ENCODE measurements at places on chromosomes 11 and 22. TPM values are rescaled to one million over a fixed set of nuclear protein-coding genes. Genes with fewer than 3 reads are reported as not detected.

The BAIAP2L2 gene
- total RNA-seq: 0.77 TPM

The ASRGL1 gene
- total RNA-seq: 9.3 TPM

DNA sequence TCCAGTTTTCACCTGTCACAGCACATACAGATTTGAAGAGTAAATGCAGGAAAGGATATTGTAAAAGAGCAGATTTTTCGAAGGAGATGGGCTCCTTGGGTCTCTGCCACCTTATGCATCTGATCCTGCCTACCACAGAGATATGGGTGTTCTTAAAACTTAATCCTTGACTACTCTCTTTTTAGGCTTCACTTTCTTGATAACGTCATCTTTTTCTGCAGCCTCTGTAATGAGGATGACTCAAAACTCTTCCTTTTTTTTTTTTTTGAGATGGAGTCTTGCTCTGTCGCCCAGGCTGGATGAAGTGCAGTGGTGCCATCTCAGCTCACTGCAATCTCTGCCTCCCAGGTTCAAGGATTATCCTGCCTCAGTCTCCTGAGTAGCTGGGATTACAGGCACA lies 7.8 kb downstream of the PRR14L start:
- H3K4me1 ChIP-seq: no peaks in the 10 kb centered on the region
- no peak overlapping the region for H3K27ac ChIP-seq
- H3K36me3 ChIP-seq: peaks cover 6% of the 10 kb centered on the region
- H3K4me3 ChIP-seq: peak overlapping the region; percentile 42

DNA sequence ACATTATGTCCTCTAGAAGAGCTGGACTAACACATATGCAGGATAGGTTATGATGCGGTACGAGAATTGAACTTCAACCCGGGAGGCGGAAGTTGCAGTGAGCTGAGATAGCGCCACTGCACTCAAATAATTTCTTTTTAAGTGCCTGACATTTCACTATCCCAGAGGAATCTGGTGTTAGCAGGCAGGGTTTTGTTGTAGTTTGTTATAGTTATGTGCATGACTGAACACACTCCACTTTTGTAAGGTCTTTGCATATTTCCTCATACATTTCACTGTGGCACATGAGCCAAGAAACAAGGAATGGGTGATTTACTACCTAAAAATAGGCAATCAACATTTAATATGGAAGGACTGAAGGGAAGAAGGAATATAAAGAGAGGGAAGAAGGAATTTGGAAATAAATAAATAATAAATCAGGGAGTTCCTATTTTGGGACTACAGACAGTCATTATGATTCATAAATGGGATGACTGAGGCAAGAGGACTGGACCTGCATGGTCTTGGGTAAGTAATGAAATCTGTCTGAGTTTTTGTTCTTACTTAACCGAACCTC lies 8.7 kb upstream of the HIPK3 start:
- no peak for DNase-seq
- H3K4me3 ChIP-seq: no peak overlapping the region
- H3K4me1 ChIP-seq: no peaks in the 10 kb centered on the region
- H3K27ac ChIP-seq: no peak overlapping the region
- no peaks in the 10 kb centered on the region for H3K36me3 ChIP-seq
